DND-41 (cell line): ENCODE measurements at places on chromosomes 3 and 15.

DNA sequence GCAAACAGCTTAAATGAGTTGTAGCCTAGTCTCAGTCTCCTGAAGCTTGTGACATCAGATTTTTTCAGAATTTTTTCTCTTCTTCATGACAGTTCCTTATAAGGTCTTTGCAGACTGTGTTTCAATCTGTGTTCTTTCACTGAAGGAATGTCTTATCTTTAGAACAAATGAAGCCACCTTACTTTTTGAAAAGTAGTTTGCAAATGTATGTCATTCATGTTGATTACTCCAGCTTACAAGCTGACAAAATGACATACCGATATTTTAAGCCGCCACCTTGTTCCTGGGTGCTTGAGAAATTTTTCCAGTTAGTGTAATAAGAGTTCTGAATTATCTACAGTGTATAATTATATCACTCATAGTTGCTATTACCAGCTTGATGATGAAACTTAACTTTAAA is 57.0 kb downstream of the ASTE1 start:
- DNase-seq, result no peak

GRCh38 chr3:86814321-86814720 is 176.6 kb downstream of the VGLL3 start:
- DNase-seq, result no peak

- DNase-seq, result no peak
These were observed 73.8 kb upstream of the PCSK6 start for GRCh38 chr15:101563176-101563796.

DNA sequence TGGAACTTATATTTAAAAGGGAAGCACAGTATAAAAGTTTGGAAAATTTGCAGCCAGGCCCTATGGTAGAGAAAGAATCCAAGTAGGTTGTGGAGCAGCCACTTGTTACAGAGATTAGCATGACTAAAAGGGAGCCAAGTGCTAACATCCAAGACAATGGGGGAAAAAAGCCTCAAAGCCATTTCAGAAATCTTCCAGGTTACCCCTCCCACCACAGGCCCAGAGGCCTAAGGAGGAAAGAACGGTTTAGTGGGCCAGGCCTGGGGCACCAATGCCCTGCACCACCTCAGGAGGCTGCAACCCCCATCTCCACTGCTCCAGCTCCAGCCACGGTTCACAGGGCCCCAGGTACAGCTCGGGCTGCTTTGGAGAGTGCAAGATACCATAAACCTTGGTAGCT is 69.9 kb downstream of the IGF2BP2 start:
- DNase-seq, result no peak

- no peak for DNase-seq
These were observed 98.4 kb upstream of the BCL6 start for GRCh38 chr3:187843654-187844053.

- DNase-seq, result no peak
These were observed 275.4 kb downstream of the NEK10 start for GRCh38 chr3:27093771-27094170.

DNA sequence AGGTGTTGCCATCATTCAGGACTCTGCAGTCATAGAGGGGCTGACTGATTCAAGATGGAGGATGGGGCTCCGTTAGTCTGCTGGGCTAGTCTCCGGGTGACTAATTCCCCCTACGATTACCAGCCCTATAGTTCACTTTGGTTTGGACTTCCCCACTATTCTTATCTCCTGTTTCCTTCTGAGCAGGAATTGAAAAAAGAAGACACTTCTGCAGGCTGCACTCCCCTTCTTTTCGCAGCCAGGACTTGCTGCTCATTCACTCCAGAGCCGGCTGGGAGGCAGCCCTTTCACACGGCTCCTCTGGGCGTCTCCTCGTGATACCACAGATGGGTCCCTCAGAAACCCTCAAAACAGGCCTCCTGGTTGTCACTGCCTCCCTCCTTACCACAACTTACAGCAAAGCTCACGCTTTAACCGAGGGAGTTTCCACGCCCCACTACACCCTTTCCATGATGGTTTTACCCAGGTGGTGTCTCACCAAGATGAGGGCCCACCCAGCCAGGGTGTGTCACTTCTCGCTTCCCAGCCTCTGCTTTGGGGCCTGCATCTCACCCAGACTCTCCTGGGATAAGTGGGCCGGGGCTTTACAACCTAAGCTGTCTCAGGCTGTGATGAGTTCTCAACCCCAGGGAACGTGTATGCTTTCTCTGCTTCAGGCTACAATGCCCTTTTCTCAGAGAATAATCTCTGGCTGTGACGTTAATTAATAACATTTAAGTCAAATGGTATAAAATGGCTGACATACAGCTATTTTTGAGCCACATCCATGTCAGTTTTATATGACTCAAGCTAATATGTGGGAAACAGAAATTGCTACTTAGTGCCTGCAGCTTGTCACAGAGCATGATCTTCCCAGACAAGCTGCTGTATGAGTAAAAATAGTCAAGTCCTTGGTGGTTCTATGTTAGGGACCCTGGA is 11.9 kb downstream of the CX3CR1 start:
- no peak for DNase-seq

DNA sequence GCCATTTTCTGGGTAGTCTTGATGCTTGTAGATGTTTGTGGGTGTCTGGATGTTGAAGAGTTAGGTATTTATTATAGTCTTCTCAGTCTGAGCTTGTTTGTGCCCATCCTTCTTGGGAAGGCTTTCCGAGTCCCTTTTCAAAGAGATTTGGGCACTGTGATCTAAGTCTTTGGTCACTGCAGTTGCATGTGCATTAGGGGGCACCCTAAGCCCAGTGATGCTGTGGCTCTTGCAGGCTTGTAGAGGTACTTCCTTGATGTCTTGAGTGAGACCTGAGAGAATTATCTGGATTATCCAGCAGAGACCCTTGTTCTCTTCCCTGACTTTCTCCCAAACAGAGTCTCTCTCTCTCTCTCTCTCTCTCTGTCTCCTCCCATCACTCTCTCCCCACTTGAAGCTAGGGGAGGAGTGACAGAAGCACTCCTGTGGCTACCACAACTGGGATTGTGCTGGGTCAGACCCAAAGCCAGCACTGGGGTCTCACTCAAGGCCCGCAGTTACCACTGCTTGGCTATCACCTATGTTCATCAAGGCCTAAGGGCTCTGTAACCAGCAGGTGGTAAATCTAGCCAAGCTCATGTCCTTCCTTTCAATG is 68.5 kb downstream of the TMCO5A start:
- DNase-seq, result no peak

DNA sequence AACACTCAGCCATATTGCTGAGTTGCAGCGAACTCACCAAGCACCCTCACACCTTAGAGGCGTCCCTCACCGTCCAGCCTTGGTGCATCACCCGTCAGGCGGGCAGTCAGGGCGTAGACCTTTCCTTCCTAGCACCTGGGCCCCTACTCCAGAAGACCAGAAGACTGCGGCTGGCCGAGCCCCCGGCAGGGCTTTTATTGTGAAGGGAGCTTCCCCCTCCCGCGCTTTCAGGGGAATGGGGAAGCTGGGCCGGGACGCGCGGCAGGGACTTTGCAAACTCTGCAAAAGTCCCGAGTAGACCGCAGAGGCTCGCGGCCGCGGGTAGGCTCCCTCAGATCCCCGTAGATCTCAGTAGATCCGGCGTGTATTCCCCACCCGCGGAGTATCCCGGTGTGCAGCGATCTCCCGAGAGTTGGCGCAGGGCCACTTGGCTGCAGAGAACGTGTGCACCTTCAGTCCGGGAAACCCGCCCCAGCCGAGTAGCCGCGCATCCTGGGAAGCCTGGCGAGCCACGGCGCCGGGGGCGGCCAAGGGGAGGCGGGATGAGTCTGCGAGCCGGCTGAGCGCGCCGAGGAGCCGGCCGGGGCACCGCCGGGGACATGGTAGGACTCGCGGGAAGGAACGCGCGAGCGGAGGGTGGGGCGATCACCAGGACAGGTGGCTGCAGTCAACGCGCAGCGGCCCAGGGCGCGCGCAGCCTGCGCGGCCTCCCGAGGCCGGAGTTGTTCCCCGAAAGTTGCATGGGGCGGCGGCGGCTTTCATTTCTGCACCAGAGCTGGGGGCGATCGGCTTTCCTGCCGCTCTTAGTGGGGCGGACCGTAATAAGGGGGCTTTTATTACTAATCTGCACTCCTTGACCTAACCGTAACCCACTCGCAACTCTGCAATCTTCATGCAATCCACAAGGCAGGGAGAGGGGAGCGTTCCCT is at the start of gene GASK1A:
Gene GASK1A, plus strand, starts transcription at position 268 of the 929 bp plus-strand sequence. Its CDS starts 332 bp downstream, at position 600.
- no peak for DNase-seq

- no peak for DNase-seq
These were observed 52.2 kb upstream of the SLC6A11 start for GRCh38 chr3:10763817-10764258.

- DNase-seq, result no peak
These were observed 35.0 kb upstream of the DENND4A start for GRCh38 chr15:65827065-65827464.

DNA sequence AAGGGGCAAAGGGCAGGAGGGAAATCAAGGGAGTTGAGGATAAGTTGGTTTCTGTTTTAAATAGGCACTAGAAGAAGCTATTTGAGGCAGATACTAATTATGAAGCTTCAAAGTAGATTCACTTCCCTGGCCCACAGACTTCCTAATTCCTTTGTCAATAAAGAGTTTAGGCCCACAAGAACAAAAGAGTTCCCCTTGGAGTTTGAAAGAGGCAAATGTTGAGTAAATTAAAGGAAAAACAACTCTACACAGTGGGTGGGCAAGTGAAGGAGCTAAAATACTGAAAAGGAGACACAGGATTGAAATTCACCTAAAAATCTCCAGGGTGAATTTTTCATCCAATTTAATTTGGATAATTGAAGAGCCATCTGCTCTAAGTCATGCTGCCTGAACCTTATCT is 411.7 kb upstream of the RORA start:
- DNase-seq, result no peak

DNA sequence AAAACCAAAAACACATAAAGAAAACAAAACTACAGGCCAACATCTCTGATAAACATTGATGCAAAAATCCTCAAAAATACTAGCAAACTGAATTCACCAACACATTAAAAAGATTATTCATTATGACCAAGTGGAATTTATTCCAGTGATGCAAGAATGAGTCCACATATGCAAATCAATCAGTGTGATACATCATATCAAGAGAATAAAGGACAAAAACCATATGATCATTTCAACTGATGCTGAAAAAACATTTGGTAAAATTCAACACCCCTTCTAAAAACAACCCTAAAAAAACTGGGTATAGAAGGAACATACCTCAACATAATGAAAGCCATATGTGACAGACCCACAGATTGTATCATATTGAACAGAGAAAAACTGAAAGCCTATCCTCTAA is 265.6 kb upstream of the DCBLD2 start:
- no peak for DNase-seq

DNA sequence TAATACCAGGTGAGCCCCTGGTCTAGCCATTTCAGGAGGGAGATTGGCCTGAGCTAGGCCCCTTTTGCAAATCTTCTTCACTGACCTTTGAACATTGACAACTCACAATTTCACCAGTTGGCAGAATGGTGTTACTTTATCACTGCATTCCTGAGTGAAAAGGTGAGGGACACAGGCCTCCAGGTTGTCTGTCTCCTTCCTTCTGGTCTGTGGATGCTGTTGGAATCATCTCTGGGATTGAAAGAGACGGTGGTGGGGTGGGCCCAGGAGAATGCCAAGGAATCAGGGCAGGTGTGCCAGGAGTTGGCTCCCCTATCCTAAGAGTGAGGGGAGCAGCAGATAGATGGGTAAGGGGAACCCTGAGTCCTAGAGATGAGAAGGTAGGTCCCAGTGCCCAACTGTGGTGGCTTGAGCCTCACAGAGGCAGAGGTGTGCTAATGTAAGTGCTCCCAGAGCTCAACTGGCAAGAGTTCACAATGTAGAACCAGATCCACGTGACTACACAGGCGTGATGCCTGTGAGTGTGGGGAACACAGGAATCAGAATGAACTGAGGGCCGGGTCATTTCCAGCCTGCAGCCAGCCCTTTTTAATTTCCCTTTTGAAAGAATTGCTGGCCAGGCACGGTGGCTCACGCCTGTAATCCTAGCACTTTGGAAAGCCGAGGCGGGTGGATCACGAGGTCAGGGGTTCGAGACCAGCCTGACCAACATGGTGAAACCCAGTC is 11.2 kb downstream of the C3orf62 start:
- no peak for DNase-seq

- DNase-seq, result no peak
These were observed 355 bp downstream of the FBXW12 start for GRCh38 chr3:48372377-48372770.

GRCh38 chr3:105187344-105187743 is 179.4 kb upstream of the ALCAM start:
- no peak for DNase-seq

GRCh38 chr3:36891701-36892160 is 53.1 kb downstream of the TRANK1 start:
- DNase-seq, result no peak

DNA sequence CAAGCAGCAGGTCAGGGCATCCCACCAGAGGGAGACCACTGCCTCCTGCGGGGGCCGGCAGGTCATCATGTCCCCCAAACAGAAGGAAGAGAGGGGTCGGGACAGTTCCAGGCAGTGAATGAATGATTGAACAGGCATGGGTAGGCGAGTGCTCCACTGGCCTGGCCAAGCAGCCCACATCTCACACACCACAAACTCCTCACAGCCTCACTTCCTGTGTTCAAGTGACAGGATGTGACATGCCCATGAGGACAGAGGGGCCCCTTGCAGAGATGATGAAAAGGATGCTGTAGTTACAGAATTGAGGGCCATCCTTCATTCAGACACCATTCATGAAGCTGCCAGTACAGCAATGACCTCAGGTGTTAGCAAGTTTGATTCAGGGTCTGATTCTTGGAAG is 3.7 kb downstream of the IQSEC1 start:
- DNase-seq, result peak; percentile 90

DNA sequence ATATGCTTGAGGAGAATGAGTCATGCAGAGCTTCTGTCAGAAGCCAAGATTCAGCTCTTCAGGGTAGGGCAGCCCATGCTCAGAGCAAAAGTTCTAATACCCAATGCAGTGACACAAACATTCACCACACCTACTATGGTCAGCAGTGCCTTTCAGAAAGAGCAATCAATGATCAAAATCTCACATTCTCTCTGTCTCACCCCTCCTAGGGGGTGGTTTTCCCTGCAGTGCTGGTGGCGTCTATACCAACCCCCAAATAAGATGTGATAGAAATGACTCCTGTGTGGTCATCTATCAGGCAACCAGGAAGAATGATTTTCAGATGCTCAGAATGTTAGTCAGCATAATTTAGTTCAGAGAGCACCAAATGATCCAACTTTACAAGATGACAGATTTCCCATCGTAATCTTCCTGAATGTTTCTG is 385.3 kb downstream of the NTRK3 start:
- DNase-seq, result no peak

GRCh38 chr3:172185907-172186306 is 146.5 kb downstream of the FNDC3B start:
- DNase-seq, result no peak

DNA sequence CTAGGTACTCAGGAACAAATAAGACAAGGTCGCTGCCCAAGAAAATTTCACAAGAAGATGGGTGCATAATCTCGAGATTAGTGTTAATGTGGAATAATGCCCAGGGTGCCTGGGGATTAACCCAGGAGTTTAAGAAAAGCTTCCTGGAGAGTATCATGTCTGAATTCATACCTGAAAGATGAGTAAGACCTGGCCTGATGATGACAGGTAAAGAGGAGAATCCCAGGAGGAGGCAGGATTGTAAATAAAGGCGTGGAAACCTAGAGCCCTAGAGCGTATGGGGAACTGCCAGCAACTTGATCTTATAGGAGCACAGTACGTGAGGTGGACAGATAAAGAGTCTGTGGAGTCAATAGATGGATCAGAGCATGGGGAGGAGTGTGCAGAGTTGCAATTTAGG is 43.0 kb downstream of the ARRDC4 start:
- no peak for DNase-seq

- DNase-seq, result no peak
These were observed 4.6 kb upstream of the HACD3 start for GRCh38 chr15:65525622-65526021.
